Activated naive CD4-positive, alpha-beta T cell (primary cell): ENCODE measurements at places on chromosomes 2 and 18.
A peak's percentile ranks its signal among the peaks of the same experiment; 100 is the strongest.

- DNase-seq = no peak
Observed at GRCh38 chr2:100407563-100407962, 9.9 kb downstream of the CHST10 start.

DNA sequence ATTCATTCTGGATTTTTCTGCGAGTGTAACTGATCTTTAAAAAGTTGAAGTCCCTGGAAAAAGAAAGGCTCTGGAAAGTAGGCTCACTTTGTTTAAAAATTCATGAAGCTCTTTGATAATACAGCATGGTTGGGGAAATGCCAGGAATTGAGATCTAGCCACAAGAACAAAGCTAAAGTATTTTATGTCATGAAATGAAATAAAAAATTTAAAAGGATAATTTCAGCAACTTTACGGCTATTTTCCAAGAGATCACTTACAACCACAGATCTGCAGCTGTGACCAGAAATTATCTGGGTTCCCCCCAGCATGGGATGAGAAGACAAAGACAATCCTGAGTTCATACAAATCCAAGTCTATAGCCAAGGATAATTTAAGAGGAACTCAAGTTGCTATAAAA lies 25.3 kb upstream of the RFX8 start:
- DNase-seq = no peak

- peak; percentile 49 for DNase-seq
Observed at GRCh38 chr2:26846334-26847306, 1.3 kb upstream of the DPYSL5 start.

GRCh38 chr2:45466053-45466452 lies 145.0 kb downstream of the SRBD1 start:
- DNase-seq = no peak

- DNase-seq = no peak
Observed at GRCh38 chr2:226478109-226478809, 321.4 kb downstream of the IRS1 start.

- DNase-seq = no peak
Observed at GRCh38 chr2:208265371-208265800, 669 bp upstream of the PIKFYVE start.

DNA sequence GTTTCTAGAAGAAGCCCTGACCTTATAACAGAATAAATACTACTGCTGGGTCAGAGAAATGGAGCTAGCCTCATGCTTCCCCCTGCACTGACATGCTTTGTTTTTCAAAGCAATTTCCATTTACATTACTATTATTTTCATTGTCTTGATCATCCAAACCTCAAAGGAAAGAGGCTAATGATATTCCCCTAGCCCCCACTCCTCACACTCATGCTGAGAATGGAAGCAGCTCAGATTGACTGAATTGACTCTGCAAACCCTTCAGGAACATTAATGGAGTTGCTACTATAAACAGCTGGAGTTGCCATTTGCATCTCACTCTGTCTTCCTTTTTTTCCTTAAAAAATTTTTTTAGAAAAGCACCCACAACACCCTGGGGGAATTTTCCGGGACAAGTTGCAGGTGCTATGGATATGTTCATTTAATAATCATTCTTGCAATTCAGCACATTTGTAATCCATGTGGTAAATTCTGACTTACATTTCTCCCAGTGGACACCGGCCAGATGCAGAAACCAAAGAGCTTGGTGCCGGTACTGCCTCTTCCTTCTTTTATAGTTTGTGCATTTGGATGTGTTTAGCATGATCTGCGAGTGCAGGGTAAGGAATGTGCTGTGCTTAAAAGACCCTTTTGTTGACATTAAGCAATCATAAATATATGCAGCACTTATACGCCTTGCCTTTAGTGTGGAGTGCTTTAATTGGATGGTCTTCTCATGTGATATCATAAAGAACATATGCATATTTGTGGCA lies 103.3 kb upstream of the OSR1 start:
- DNase-seq = no peak

DNA sequence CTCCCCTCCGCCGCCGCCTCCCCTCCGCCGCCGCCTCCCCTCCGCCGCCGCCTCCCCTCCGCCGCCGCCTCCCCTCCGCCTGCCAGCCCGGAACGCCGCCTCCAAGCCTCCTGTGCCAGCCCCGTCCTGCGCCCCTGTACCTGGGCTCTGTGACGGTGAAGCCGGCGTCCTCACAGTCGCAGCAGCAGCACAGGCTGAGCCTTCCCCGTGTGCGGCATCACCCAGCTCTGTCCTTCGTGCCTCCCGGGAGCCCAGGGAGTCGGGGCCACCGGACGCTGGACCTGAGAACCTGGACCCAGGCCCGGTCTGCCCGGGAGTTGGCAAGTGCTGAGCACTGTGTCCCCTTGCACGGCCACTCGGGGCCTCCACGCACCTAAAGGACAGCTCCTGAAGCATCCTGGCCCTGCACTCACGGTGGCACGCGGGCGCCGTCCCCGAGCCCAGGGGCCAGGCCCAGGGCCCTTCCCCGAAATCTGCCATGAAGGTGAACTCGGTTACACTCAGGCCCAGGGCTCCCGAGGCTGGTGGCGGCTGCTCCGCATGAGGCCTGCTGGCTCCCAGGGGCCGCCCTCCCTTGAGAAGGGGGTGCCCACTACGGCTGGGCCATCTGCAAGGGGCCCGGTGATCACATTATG lies 32.9 kb downstream of the RTP5 start:
- DNase-seq = no peak

- DNase-seq = no peak
Observed at GRCh38 chr2:172065111-172065510, 20.2 kb upstream of the DLX1 start.

DNA sequence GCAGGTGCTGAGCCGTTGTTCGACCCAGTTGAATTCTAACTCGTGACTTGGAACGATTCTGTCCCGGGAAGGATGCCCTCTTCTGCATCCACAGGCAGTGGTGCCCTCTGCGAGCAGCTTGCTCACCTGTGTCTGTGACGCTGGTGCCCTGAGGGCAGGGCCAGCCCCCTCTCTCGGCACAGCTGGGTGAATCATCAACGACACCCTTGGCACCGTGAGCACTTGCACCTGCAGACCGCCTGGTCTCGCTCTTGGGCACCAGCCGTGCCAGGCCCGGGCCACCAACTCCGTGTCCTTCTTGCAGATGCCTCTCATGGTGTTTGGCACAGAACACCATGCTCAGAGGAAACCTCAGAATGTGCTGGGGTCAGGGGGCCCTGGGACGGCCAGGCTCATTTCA lies 75.0 kb downstream of the SLC66A2 start:
- no peak for DNase-seq

DNA sequence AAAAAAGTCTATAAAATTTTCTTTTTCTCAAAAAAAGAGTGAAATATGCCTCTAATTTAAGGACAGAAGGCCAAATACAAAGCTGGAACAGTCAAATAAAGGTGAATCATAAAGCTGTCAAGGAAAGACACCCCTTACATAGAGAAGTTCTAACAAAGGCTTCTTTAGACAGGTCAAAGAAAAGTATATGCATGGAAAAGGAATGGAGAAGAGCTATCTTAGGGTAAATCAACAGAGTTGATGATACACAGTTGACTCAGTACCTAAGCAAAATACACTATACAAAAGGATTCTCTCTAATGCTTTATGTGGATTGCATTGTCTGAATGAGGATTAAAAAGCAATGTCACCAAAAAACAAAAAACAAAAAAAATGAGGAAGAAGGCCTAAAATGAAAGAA lies 214.8 kb downstream of the TXNL1 start:
- no peak for DNase-seq

- DNase-seq = no peak
Observed at GRCh38 chr18:64974391-64975125, 776.3 kb upstream of the CDH7 start.

GRCh38 chr2:85998071-85998991 lies 107.4 kb downstream of the POLR1A start:
- DNase-seq = no peak

DNA sequence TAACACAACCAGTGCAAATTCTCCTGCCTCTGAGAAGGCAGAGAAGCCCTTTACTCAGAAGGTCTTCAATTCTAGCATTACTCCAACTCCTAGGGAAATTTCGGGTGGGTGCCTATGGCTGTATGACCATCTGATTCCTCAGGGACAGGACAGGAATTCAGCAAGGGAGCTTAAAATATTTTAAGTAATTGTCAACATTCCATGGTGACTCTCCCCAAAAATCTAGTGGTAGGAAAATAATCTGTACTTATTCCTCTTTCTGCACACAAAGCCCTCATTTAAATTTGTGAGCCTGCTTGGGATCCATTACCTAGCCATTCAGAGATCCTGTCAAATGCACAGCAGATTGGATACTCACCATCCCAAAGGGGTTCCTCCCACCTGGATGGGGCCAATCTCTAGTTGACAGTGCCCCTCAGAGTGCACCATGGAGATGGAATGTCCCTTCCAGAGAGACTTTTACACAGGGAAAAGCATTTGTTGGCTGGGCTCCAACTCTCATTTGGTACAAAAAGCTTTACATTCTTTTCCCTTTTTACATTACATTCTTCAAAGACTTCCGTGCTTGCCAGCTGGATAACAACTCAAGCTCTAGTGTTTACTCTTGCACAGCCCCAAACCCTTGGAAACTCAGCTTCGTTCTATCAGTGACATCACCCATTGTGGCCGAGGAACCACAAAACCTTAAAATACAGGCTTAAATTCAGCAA lies 3.1 kb upstream of the TMEM150A start:
- DNase-seq = no peak

GRCh38 chr2:224479826-224480225 lies 77.9 kb upstream of the FAM124B start:
- DNase-seq = no peak

- DNase-seq = no peak
Observed at GRCh38 chr2:51039581-51039980, 7.6 kb upstream of the NRXN1 start.

- no peak for DNase-seq
Observed at GRCh38 chr2:39991298-39991697, 212.2 kb upstream of the THUMPD2 start.

GRCh38 chr18:76953583-76954233 lies 131.4 kb downstream of the ZNF236 start:
- no peak for DNase-seq

DNA sequence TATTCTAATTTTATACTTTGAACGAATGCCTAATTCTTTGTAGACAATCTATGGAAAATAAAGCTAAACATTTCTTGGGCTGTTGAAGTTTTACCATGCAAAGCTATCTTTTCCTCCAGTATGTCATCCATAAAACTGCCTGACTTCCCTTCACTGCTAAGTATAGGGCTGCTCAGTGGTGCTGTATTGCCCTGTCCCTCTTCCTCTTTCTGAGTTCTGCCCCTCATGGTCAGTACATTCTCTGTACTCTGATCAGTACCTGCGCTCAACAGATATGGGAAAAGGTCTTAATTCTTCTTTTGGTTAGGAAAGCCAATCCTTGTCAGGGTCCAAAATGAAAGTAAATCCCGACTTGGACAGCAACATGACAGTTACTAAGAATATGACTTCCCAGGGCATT lies 321.9 kb downstream of the RAD51AP2 start:
- no peak for DNase-seq

DNA sequence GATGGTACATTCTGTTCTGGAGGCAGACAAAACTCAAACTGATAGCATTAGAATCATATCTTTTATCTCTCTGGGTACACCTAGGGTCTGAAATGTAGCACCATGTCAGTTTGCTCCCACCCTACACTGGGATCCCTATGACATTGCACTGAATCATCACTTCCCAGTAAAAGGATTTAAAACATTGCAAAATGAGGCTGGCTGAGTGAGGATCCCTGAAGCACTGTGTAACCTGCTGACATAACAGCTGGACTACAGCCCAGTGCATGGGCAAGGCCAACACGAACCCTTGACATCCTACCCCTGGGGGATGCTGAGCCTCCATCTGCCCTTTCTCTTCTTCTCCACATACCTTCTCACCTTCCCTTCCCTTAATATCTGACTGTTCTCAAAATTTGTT lies 253.2 kb downstream of the TTC32 start:
- no peak for DNase-seq
